NCI-H1105 (cell line): ENCODE measurements at places on chromosomes 6 and 20.
A peak's percentile ranks its signal among the peaks of the same experiment; 100 is the strongest.

- no peak for DNase-seq
Measured at GRCh38 chr6:5567352-5567751, 306.0 kb downstream of the FARS2 start.

GRCh38 chr6:67277312-67277711, 1357.8 kb upstream of the ADGRB3 start:
- DNase-seq: no peak

DNA sequence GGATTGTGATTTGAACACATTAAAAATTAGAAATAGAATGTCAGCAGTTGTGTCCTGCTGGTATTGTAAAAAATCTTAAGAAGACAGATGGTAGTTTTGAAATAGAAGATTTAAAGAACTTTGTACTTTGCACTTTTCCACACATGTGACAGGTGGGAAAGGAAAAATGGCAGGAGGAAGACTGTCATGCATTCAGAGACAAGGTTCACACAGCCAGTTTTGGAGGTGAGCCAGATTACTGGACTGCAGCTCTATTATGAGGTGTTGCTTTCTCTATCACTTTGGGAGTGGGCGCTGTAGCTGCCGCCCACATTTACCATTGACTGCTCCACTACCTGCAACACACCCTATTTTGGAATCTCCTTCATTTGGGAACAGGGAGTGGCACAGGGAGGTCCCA, 12.1 kb upstream of the NDUFAF4 start:
- DNase-seq: no peak

DNA sequence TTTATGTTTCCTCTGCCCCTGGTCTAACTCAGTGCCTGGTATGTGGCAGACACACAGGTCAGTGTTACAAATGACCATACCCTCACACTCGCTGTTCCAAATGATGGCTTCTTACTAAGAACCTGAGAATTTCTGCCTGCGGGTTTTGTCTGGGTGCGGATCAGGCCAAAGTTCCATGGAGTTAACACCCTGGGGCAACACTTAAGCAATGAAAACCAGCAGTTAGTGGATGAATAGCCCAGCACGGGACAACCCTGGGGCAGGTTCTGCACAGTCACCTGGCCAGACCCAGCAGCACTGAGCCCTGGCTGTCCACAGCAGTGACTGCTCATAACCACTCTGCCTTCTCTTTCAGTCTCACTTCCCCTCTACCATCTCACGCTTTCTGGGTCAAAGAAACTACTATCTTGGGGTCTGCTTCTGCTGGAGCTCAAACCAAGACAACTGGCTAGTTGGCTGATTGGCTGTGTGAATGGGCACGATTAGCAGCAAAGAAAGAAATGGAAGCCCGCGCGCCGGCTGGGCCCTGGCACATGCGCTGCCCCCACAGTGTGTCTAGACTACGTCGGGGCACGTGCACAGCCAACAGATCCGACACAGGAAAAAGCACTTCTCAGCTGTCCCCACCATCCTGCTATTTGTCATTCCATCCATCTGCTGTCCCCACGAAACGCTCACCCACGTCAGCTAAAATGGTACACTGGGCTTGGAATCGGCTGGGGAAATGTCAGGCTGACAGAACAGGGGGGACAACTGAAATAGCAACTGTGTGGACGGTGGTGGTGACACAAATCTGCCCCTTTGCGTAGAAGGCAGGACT, 36.6 kb downstream of the MGME1 start:
- DNase-seq: no peak

DNA sequence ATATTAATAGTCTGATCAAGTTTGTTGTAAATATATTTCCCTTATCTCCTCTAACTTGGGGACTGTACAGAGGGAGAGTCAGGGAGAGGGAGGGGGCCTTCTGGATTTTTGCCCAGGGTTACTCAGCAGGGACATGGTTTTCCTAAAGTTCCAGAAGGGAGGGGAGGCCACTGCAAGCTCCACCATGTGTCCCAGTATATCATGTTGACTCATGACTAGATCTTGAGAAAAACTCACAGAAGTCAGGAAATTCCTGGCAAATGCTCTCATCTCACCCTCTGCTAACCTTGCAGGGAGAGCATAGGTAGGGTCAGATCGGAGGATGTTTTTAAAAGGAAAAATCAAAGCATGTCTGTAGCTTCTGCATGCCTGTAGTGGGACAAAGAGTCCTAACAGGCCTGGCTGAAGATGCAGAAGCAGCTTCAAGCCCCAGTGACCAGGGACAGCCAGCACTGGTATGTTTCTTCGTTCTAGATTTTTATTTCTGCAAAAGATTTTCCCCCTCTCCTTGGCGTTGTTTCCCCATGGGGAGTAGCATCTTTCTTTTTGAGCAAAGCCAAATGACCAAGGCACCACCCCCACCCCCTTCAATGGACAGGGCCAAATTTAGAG, 272.9 kb upstream of the SUPT3H start:
- DNase-seq: no peak

- DNase-seq: no peak
Measured at GRCh38 chr20:24523661-24524060, 54.2 kb downstream of the SYNDIG1 start.

- DNase-seq: no peak
Measured at GRCh38 chr6:19752746-19753145, 84.4 kb upstream of the ID4 start.

GRCh38 chr6:2497922-2498623, 252.6 kb downstream of the MYLK4 start:
- DNase-seq: peak; percentile 26

DNA sequence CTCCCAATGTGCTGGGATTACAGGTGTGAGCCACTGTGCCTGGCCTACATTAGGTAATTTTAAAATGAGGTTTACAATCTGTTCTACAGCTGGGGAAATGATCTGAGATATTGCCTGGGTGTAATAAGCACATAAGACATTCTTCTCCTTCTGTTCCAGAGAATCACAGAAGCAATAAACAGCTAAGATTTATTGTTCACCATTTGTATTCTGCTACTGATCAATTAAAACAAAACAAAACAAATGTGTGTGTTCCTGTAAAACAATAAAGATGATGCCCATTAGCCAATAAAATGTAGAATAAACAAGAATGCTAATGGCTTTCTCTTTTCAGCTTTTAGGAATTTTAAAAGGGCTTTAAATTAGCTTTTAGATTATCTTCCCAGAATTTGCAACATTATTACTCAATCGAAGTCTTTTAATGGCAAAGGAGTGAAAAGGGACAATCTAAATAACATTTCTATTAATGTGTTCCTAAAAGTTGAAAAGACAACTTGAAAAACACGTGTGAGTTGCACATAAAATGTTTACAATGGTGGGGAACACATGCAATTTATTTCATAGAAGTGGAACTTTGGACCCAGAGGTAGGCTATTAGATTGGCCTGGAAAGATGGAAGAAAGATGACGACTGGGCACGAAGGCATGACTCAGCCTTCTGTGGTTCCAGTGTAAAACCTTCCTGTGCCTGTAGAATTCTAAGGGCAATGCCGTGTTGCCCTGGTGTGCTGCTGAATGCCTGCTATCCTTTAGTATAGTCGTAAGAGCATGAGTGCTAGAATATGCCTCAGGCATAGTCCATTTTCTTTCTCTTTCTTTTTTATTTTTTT, 29.0 kb upstream of the DEK start:
- no peak for DNase-seq

GRCh38 chr20:10366898-10367692, 66.9 kb downstream of the MKKS start:
- no peak for DNase-seq

GRCh38 chr6:133447924-133448323, 206.8 kb downstream of the EYA4 start:
- DNase-seq: no peak

DNA sequence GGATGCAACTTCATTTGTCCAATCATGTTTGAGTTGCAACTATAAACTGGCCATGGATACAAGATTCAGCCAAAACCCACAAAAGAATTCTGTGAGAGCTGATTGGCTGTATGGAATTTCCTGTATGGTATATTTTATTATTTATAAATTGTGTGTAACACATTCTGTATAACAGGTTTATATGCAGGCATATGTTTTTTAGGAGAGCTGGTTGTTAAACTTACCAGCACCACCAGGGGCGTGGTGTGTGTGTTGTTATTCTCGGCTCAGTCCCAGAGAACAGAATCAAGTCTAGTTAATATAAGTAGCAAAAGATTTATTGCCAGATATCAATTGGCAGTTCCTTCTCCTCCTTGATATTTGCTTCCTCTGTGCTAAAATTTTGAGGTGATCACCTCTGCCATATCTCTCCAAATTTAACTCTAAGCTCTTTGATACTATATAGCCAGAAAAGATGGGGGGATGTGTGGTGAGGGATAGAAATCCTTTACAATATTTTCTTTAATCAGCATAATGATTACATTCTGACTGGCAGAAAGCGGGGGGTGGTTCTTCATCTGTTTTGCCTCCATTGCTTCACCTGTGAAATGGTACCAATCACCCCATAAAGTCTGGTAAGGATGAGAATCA, 22.9 kb downstream of the CNBD2 start:
- no peak for DNase-seq

- DNase-seq: no peak
Measured at GRCh38 chr6:14811775-14812428, 434.0 kb upstream of the JARID2 start.

DNA sequence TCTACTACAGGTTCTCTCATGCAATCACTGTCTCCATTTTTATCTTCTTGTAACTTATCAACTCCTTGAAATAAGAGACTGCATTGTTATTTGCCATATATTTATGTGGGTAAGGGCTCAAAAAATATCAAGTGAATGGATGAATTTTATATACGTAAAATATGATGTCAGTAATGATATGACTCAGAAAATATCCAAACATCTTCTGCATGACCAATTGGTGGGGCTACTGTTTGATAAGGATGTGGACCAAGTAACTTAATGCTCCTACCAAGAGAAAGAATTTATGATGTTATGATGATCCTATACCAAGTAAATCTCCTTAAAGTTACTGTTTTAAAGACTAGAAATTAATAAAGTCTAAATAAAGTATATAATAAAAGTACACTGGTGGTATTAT, 103.7 kb downstream of the OGFRL1 start:
- DNase-seq: no peak

DNA sequence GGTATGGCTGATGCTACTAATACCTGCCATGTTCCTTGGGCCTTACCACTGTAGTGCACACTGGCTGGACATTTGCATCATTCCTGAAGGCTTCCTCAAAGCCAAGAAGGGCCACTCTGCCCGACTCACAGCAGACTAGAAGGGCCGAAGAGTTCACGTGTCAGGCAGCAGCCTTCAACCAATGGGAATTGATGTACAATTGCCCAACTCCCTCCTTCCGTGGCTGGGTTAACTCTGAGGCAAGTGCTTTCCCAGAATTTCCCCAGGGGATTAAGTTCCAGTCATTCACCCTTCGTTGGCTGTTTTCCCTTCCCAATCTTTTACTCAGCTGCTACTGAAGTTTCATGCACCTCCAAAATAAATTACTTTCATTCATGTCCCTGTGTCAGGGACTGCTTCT, 29.8 kb downstream of the PSMB9 start:
- DNase-seq: no peak

- no peak for DNase-seq
Measured at GRCh38 chr6:161446296-161446925, 172.6 kb upstream of the AGPAT4 start.

- DNase-seq: no peak
Measured at GRCh38 chr20:16639027-16639941, 66.0 kb upstream of the KIF16B start.

DNA sequence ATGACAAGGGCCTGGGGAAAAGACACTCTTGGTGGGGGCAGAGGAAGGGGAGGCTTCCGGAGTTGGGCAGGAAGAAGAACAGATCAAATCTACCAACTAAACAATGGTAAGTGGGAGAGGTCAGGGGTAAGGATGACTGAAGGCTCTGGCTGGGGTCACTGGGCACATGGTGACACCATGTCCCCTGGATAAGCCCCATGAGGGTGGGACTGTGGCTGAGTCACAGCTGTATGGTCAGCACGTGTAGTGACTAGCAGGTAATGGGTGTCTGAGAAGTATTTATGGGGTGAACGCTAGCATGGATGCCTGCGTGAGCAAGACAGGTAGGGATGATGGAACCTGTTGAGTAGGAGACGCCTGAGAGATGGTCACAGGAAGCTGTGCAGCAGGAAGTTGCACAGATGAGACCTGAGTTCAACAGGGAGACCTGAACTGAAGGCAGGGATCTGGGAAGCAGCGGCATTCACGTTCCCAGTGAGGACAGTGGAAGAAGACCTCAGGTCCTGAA, 64.5 kb upstream of the SNX9 start:
- DNase-seq: no peak

DNA sequence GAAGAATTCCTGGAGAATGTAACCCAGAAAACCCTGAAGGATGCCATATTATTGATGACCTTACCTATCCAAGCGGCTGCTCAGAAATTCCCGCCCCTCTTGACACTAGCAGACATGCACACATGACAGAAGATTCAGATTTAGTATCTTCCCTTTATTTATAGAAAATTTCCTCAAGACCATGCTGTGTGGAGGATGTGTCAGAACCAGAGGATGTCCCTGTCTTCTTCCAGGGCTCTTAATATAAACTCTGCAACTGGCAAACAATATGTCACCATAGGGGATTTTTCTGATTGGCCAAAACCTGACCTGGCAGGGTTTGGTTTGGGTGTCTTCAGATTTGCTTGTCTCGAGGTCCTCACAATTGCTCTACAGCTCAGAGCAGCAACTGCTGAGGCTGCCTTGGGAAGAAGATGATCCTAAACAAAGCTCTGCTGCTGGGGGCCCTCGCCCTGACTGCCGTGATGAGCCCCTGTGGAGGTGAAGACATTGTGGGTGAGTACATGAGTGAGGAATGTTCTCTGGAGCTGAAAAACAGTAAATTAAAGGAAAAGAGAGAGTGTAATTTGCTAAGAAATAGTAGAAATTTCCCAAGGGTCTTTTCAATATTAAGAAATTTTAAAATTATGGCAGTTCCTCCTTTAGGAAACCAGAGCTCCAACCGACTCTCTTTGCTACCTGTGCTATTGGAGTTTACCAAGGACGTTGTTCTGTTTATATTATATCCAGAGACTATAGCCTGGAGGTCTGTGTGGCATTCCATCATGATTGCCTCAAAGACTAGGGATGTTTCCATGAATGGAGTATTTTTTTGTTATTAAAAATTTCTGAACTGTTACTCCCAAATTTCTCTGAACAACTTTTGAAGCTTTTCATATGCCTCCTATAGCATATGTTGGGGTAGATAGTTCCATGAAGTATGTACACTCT, at the start of gene HLA-DQA2:
Gene HLA-DQA2, plus strand, starts transcription at position 361 of the 930 bp plus-strand sequence. Its CDS starts 53 bp downstream, at position 414.
- DNase-seq: no peak

GRCh38 chr20:50191544-50192363, 1.1 kb downstream of the CEBPB start:
- DNase-seq: peak; percentile 32

- DNase-seq: no peak
Measured at GRCh38 chr6:136677822-136678221, 114.5 kb downstream of the MAP3K5 start.

- no peak for DNase-seq
Measured at GRCh38 chr6:134689641-134690040, 260.3 kb downstream of the ALDH8A1 start.
